ENCODE measurements at places on chromosomes 1 and 21.

DNA sequence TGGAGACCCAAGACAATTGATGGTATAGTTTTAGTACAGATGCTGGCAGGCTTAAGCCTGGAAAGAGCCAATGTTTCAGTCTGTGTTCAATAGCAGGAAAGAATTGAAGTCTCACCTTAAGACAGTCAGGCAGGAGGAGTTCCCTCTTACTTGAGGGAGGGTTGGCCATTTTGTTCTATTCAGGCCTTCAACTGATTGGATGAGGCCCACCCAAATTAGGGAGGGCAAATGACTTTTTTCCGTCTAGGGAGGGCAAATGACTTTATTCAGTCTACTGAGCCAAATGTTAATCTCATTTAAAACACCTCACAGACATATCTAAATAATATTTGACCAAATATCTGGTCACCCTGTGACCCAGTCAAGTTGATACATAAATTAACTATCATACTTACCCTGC, 31.4 kb upstream of the ELAVL4 start:
- no peak for DNase-seq

DNA sequence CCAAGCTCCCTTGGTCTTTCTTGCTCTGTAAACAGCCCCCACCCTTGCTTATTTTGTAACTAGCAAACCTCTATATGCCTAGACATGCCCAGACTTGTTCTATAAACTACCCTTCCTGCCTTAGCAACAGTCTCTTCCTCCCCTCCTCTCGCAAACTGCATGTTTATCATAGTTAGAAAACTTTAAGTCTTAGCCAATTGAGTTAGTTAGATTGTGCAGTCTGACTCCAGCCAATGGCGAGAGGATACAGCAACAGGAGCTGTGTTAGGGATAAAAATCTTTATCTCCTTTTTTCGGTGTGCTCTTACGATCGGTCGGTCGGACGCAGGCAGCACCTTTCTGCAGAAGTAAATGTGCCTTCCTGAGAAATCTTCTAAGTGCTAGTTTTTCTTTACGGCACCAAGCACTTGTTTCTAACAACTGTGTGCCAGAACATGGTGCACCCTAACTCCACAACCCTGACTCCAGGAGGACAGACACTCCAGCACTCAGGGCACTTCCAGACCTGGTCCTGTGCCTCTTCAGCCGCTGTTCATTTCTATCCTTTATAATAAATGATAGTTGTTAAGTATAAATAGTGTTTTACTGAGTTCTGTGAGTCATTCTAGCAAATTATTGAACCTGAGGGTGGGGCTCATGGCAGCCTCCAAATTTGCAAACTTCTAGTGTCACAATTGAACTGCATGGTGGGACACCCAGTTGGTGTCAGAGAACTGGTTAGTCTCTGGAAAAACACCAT, 25.7 kb upstream of the GNG4 start:
- DNase-seq, result no peak

- DNase-seq, result no peak
Measured at GRCh38 chr1:22572818-22573217, 9.5 kb downstream of the EPHA8 start.

DNA sequence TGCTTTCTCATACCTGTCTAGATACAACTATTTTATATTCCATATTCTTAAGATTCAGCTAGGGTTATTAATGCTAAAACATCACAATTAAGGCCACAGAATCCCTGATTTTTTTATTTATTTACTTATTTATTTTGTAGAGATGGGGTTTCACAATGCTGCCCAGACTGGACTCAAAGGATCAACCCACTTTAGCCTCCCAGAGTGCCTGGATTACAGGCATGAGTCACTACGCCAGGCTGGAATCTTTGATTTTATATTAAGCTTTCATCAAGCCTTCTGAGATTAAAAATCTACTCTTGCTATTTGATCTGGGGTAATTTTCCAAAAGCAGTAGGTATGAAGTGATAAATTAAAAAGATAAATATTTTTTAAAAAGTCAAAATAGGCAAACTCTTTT, 38.9 kb downstream of the MCOLN2 start:
- DNase-seq, result no peak

DNA sequence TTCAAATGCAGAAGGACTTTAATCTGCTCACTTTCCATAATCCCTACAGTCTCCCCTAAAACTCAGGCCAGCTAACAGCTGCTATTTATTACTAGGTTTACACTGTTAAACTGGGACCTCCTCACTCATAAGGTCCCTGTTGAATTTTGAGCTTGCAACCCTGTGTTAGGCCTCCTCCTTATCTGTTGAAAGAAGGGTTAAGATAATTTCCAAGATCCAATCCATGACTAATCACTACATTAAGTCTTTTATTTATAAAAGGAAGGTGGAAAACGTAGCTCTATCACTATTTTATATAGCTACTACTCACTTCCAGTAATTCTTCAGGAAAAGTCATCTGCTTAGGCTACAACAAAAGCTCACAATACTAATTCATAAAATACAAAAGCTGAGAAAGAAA, 79.5 kb downstream of the EVI5 start:
- peak; percentile 65 for DNase-seq

GRCh38 chr1:23020706-23021405, 1.6 kb downstream of the KDM1A start:
- DNase-seq, result no peak

DNA sequence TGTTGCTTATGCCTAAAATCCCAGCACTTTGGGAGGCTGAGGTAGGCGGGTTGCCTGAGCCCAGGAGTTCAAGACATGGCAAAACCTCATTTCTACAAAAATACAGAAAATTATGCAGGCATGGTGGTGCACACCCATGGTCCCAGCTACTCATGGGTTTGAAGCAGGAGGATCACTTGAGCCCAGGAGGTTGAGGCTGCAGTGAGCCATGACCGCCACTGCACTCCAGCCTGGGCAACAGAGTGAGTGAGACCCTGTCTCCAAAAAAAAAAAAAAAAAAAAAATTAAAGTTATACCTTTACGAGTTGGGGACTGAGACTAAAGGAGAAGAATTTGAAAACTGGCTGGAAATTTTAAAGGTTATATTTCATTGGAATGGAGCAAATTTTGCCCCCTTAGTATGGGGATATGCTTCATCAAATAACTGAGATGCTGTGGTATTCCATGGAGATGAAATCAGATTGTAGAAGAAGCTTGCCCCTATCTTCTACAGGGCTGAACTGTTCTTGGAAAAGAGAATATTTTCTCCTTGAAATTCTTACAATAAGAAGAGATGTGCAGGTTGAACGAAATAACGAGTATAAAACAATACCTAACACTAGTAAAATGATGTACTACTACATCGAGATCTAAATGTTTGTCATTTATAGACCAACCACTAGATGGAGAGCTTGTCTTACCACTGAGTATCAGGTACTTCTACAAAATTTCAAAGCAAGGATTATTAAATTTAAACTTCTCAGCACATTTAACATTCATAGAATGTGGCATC, 34.9 kb upstream of the SCYL3 start:
- peak; percentile 65 for DNase-seq

DNA sequence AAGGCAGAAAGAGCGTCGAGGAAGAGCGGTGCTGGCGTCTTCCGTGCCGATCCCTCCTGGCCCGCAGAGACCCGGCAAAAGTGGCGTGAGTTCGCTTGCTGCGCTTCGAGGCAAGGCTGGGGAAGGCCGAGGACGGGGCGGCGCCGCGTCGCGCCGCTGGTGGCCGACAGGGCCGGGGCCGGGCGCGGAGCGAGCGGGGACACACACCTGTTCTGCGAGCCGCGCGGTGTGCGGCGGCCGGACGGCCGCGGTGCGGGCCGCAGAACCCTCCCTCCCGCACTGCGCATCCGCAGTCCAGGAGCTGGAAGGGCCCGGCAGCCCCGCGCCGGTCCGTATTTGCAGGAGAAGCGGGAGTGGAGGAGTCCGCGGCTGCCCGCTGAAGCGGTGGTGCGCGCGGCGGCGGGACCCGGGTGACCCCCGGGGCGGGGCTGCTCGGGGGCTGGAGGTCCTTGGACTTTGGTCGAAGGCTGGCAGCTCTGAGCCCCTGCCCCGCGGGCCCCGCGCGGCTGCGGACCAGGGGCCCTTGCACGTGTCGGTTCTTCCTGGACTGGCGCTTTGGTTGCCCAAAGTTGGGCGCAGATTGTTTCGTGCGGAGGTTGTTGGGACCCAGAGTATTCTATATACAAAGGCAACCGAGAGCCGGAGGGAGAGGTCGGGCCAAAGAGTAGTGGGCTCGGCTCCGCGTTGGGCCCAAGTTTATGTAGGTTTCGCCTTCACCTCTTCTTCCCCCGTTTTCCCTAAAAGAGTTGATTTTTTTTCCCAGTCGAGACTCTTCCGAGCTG, 2.6 kb downstream of the RNF220 start:
- no peak for DNase-seq

- no peak for DNase-seq
Measured at GRCh38 chr1:40640314-40641076, 25.0 kb downstream of the RIMS3 start.
